ENCODE measurements at places on chromosomes 12 and 14.
A peak's percentile ranks its signal among the peaks of the same experiment; 100 is the strongest.

GRCh38 chr12:130155416-130156073 is 6.7 kb upstream of the FZD10 start:
- no peak for DNase-seq

- DNase-seq: no peak
Measured at GRCh38 chr12:114933428-114934160, 249.6 kb upstream of the TBX3 start.

GRCh38 chr12:51593539-51593938 is 2.5 kb downstream of the SCN8A start:
- no peak for DNase-seq

- no peak for DNase-seq
Measured at GRCh38 chr14:54652188-54652587, 85.3 kb downstream of the SAMD4A start.

- peak; percentile 77 for DNase-seq
Measured at GRCh38 chr12:6533923-6534694, at the start of gene GAPDH. TSS of gene GAPDH (plus strand) at chr12:6534517. CDS start at chr12:6534833, 316 bp downstream.

Measured in T follicular helper cell (primary cell).